ENCODE measurements at places on chromosomes 6 and 20.

DNA sequence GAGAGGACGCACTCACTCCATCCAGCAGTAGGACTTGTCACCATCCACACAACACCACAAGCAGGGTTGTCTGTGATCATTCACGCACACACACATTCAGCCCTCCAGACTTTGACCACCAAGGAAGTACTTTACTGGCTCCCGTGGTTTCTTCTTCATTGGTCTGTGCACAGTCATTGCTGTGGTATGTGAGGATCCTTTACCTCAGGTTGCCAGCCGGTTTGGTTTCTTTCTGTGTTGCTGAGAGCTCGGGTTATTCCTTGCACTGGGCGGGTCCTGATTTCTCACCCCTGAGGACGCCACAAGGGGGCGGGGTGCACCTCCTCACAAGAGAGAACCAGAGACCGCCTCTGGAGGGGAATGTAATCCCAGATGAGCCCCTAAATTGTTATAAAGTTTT is 11.2 kb downstream of the SLC35A1 start:
- no peak for DNase-seq

- no peak for DNase-seq
Measured at GRCh38 chr20:2535711-2536559, 438 bp upstream of the TMC2 start.

DNA sequence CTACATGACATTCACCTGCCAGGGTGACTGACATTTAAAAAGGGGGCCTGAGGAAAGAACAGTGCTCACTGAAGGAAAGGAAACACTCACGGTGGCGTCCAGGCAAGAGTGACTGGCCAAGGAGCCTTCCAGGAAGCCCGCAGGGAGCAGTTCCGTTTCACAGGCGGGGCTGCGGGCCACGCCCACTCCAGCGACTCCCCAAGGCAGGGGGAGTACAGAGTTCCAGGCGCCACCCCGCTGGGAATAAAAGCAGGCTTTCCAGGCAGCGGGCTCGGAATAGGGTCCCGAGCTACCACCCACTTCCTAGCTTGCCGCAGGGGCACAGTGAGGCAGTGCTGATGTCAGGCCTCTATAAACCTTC is 34.2 kb downstream of the PKIG start:
- DNase-seq = no peak

GRCh38 chr6:43630980-43631619 is 2.0 kb upstream of the GTPBP2 start:
- no peak for DNase-seq

GRCh38 chr20:50712771-50713656 is 18.4 kb upstream of the PARD6B start:
- no peak for DNase-seq

GRCh38 chr6:145483191-145483996 is 251.9 kb downstream of the EPM2A start:
- no peak for DNase-seq

- DNase-seq = no peak
Measured at GRCh38 chr6:62357835-62358234, 71.8 kb upstream of the KHDRBS2 start.

DNA sequence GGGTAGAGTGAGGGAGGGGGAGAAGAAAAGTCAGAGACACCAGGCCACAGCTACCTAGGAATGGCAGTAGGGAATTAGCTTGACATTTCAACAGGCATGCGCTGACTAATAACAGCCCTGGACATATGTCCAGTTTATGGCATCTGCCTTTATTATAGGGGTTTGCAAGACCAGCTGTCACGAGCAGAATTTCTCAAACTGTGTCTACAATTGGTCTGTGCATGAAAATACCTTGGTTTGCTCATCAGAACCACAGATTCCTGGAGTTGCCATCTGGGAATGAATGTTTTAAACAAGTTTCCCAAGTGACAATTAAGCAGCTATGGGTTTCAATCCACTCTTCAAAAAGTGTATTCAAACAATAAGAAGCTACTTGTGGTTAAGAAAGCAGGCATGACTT is 110.3 kb upstream of the ENPP5 start:
- DNase-seq = no peak

- DNase-seq = no peak
Measured at GRCh38 chr20:24699321-24700165, 230.1 kb downstream of the SYNDIG1 start.

- no peak for DNase-seq
Measured at GRCh38 chr6:119174879-119175817, 96.7 kb upstream of the FAM184A start.

GRCh38 chr20:52889225-52889624 is 82.9 kb upstream of the TSHZ2 start:
- no peak for DNase-seq

DNA sequence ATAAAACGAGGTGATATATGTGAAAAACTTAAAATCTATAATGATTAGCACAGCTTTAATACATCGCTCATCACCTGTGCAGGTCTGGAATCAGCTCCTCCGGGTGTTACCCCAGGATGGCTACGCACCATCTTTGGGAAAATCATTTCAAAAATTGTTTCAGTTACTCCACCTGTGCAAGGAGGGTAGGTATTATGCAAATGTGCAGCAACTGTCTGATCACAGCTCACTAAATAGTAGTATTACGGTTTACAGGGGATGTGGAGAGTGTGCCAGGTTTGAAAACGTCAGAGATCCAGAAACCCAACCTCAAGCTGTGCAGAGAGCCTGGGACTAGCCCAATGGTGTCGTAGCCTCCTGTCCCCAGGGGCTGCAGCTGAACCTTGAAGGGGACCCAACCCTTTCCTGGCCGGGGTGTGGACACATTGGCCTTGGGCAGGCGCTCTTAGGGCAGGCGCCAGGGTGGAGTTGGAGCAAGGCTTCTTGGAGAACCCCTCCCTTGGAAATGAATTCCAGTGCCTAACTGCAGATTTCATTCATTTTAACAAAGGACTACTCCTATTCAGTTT is 24.2 kb upstream of the SGK1 start:
- no peak for DNase-seq

- DNase-seq = no peak
Measured at GRCh38 chr6:436308-437036, 44.9 kb downstream of the IRF4 start.

DNA sequence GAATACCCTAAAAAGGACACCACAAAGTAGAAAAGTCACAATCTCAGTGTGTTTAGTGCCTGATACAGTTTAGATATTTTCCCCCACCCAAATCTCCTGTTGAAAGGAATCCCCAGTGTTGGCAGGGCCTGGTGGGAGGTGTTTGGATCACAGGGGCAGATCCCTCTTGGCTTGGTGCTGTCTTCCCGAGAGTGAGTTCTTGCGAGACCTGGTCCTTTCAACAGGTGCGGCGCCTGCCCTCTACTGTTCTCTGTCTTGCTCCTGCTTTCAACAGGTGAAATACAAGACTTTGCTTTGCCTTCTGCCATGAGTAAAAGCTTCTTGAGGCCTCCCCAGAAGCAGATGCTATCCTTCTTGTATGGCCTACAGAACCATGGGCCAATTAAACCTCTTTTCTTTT is 534.3 kb upstream of the NRSN1 start:
- DNase-seq = no peak

- no peak for DNase-seq
Measured at GRCh38 chr6:42426191-42426590, 25.5 kb downstream of the TRERF1 start.

All from stimulated activated CD4-positive, alpha-beta T cell treated with anti-CD3 and anti-CD28 coated beads, Interleukin-15, amount 100 ng/mL, for 1 hour (primary cell).